ENCODE measurements at places on chromosomes 11 and 22.

- peak; percentile 88 for DNase-seq
These were observed 4.6 kb downstream of the TSPAN32 start for GRCh38 chr11:2306452-2306823.

- DNase-seq = no peak
These were observed 674.7 kb downstream of the TBC1D22A start for GRCh38 chr22:47437110-47437509.

GRCh38 chr22:45237065-45237990 lies 3.4 kb downstream of the KIAA0930 start:
- DNase-seq = no peak

GRCh38 chr22:23130697-23131096 lies 11.1 kb downstream of the RSPH14 start:
- no peak for DNase-seq

- no peak for DNase-seq
These were observed 60.5 kb upstream of the SLC5A12 start for GRCh38 chr11:26782220-26782965.

DNA sequence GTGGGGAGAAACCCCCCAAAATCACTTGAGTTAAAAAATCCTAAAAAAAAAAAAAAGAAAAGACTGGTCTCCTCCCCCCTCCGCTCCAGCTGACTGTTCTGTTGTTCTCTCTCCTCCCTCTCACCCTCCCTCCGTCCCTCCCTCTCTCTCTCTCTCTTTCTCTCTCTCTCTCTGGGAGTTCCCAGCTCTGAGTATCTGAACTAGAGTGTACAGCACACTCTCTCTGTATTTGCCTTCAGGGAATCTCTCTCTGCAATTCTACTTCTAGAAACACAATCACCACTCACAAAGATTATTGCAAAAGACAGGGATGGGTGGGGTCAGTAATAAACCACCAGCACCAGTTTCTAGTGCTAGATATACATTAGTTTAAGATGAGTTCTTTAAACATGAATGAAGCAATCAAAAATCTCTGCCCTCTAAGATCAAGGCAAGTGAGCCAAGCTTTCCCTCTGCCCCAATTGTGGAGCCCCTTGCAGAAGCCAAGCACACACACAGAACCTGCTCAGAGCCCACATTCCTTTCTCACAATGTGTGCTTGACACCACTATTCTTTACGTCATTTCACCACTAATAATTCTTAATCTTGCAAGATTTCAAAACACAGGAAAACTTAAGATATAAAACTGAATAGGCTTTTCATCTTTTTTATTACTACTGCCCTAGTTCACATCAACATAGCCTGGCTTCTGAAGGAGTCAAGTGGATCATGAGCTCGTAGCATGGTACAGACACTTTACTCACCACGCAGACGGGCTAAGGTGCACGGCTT lies 133.5 kb downstream of the RBFOX2 start:
- DNase-seq = peak; percentile 73

- no peak for DNase-seq
These were observed 29.5 kb upstream of the NCAM1 start for GRCh38 chr11:112931703-112932102.

- DNase-seq = no peak
These were observed 36.5 kb downstream of the OR2AG2 start for GRCh38 chr11:6735306-6735705.

- DNase-seq = no peak
These were observed 10.2 kb downstream of the SCGB1A1 start for GRCh38 chr11:62428871-62429560.

- DNase-seq = peak; percentile 72
These were observed 415.1 kb downstream of the ETS1 start for GRCh38 chr11:128172046-128172878.
